ENCODE measurements at places on chromosomes 5 and 9.

DNA sequence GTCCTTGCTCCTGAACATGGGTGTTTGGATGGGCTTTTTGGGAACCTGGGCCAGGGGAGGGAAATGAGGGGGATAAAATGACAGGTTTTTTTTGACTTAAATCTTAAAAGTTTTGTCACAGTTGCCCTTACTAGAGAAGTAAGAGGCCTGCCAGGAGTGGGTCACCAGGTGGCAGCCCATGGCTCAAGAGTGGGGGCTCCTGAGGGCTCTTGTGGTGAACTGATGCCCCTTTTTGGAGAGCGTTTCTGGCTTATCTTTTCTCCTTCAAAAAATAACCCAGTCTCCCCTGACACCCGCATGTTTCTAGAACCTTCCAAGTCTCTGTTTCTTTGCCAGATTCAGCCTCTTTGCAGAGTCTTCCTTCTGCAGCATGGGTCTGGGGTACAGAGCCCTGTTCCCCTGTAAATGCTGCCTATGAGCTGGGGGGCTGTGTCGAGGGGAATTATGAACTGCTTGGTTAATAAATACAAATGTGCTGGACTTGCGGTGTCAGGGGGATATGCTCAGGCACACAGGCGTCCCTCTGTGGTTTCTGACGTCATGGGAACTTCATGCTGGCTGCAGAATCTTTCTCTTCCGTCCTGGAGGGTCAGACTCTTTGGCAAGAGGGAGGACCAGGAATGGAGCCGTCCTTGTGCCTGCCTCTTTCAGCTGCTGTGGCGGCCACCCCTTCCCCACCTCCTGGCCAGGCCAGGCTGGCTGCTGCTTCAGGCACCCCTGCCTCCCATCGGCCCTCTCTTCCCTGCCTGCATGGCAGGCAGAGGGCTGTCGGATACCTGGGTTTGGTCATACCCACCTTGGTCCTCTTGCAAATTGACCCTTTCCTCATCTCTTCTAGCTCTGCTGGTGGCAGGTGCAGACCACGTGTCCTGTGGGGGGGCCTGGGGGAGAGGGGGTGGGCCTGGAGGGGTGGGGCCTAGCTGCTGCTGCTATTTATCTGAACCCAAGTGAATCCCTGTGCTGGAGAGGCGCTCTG, 30.1 kb downstream of the PTPA start:
- DNase-seq = no peak

GRCh38 chr9:4262735-4263141, 37.1 kb downstream of the GLIS3 start:
- no peak for DNase-seq

GRCh38 chr9:20506099-20506900, 116.0 kb downstream of the MLLT3 start:
- no peak for DNase-seq

DNA sequence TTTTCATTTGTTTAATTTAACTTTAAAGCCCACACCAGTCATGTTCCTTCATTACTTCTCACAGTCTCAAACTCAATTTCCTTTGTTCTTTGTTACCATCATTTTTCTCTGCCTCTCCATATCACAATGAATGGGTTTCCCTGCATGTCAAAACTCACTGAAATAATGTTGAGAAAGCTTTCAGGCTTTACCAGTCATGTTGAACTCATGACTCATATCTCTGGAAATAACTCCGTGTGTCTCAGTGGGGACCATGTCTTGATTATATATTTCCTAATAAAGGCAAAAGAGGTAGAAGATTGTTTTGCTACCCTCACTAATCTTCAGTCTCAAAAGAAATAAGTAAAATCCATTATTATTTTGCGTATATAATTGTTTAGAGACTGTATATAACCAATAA, 231.2 kb downstream of the CHSY3 start:
- no peak for DNase-seq

GRCh38 chr5:160660132-160660531, 191.9 kb downstream of the ATP10B start:
- no peak for DNase-seq

DNA sequence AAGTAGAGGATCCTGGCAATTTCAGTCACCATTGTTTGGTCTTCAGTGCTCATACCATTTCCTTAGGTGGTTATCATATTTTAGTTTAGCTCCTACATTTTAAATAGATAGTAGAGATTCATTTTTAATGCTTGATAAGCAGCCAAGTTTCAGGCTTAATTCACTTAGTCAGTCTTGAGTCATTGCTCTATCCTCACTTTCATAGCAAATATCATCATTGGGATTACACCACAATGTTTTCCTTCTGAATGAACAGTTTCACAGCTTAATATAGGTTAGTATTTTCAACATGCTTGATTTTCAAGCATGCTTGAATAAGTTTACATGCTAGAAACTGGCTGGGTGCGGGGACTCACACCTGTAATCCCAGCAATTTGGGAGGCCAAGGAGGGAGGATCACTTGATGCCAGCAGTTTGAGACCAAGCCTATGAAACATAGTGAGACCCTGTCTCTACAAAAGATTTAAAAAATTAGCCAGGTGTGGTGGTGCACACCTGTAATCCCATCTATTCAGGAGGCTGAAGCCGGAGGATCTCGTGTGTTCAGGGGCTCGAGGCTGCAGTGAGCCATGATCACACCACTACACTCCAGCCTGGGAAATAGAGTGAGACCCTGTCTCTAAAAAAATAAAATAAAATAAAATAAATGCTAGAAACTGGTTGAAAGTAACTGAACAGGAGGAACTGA, 339.9 kb downstream of the ADGRV1 start:
- no peak for DNase-seq

- DNase-seq = no peak
Measured at GRCh38 chr9:138044485-138045383, 167.2 kb downstream of the CACNA1B start.

DNA sequence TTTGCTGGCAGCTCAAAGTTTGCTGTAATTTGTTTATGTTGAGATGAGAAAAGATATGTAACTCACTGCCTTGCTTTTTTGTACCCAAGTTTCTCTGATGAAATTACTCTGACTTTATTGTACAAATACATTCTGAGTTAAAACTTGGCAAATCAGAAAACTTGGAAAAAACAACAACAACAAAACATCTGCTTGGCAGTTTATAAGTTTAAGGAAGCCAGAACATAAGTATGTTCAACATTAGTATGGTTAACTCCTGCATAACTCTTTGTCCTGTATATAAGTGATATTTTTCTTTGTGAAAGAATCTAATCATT, 233.1 kb downstream of the MAST4 start:
- no peak for DNase-seq

DNA sequence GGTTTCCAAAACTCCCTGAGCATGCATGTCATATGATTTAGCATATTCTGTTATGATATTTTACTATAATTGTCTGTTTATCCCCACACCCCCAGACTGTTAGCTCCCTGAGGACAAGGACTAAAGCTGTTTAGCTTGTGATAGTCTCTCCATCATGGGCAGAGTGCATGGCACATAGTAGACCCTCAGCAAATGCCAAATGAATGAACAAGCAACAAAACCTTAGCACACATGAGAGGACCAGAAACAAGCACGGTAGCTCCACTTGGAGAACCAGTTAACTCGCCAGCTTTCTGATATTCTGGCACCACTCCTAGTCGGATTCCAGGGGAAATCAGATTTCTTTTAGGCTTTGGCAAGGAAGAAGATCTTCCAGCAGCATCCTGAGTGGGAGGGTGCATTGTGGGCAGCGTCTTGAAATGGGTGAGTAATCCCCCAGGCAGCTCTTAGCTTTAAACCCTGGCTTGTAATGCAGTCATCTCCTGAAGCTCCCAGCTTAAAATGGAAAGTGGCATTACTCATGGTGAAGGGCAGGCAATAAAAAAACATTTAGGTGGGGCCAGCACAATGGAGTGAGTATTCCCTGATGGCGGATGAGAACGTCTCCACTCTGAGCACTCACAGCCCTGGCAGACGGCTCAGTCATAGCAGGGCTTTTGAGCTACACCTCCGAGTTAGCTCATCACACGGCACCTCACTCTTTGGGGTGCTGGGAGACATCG, 41.1 kb downstream of the FGF1 start:
- no peak for DNase-seq

GRCh38 chr9:12538842-12539579, 154.2 kb upstream of the TYRP1 start:
- no peak for DNase-seq

- no peak for DNase-seq
Measured at GRCh38 chr9:96109680-96110351, 192.2 kb downstream of the HSD17B3 start.

GRCh38 chr5:14716755-14717752, 52.5 kb downstream of the OTULIN start:
- no peak for DNase-seq

Measured in stimulated activated CD4-positive, alpha-beta T cell treated with anti-CD3 and anti-CD28 coated beads, Interleukin-2, amount 100 ng/mL, for 48 hours (primary cell).